C1 segment of cervical spinal cord (tissue), 14 donors: ENCODE measurements at places on chromosomes 11 and 22.

DNA sequence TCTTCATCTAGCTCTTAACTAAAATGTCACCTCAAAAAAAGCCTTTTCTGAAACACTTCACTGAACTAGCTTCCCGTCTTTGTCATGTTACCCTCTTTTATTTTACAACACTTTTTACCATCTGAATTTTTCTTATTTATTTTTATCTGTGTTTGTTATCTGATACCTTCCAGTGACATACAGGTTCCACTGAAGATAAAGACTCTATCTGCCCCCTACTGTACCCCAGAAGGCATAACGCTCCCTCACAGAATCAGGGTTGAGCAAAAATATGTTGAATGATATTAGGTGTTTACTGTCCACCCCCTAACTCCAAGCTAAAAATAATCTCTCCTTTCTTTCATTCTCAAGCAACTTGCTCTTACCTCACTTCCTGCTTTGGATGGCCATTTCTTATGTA, 654.2 kb downstream of the NELL1 start:
- no peak for DNase-seq

DNA sequence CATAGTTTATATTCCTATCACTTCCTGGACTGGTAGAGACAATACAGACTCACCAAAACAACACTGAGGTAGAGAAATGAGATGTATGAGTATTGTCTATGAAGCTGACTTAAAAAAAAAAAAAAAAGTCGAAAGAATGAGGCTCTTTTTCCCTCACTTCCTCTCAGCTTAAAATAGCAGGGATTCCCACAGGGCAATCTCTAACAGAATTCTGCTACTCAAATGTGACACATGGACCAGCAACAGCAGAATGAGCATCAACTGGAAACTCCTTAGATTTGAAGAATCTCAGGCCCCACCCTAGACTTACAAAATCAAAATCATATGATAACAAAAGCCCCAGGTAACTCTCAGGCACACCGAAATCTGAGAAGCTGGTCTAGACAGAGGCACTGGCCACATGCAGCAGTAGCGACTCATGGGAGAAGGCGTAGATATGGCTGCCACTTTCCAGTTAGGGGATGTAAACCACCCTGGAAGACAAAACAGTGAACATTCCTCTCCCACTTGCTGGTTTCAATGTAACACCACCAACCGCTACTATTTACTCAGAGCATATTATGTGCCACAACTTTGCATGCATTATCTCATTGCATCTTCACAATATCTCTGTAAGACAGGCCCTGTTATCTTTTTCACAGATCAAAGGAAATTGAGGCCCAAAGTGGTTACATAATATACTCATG, 128.0 kb downstream of the RBFOX2 start:
- DNase-seq, result no peak

GRCh38 chr11:70112017-70112434, 33.9 kb downstream of the ANO1 start:
- DNase-seq, result no peak

DNA sequence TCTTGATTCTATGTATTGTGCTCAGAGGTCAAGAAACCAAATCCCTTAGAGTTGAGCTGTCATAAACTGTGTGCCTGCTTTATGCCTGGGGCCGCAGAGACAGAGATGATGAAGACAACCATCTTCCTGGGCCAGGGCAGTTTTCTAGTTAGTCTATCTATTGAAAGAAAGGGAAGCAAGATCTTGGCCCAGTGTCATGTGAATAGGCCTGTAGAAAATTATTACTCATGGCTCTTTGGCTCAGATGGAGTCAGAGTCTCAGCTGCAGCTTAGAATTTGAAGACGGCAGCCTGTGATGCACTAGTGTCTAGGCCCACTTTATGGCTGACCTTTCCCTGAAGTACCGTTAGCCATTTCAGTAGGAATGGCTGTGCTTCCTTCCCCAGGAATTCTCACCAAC, 112.0 kb downstream of the DBX1 start:
- no peak for DNase-seq

DNA sequence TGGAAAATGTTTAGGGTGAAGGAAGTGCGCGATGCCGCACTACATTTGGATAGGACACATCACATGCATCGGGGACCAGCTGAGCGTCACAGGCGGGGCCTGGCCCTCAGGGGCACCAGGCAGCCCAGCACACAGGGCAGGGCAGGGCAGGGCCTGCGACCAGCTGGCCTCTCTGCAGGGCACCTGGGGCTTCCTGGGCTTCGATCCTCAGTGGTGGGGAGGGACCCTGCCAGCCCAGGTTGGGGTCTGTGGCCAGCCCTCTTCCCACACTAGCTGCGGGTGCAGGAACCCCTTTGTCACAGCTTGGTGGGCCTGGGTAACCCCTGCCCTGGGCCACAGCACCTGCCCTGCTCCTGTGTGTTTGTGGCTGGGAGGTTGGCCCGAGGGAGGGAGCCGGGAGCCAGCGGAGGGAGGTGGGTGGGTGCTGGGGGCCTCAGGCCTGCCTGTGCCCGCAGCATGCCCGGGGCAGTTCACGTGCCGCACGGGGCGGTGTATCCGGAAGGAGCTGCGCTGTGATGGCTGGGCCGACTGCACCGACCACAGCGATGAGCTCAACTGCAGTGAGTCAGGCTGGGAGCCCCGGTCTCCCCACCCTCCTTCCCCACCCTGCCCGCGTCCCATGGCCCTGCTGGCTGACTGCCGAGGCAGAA, 37.9 kb downstream of the ST14 start:
- no peak for DNase-seq
